Stimulated activated CD4-positive, alpha-beta T cell treated with anti-CD3 and anti-CD28 coated beads, Interleukin-15, amount 100 ng/mL, for 48 hours (primary cell): ENCODE measurements at places on chromosomes 4 and X.

GRCh38 chr4:82889287-82889686 lies 1.7 kb downstream of the SEC31A start:
- no peak for DNase-seq

GRCh38 chr4:18568600-18568999 lies 547.0 kb upstream of the LCORL start:
- no peak for DNase-seq

DNA sequence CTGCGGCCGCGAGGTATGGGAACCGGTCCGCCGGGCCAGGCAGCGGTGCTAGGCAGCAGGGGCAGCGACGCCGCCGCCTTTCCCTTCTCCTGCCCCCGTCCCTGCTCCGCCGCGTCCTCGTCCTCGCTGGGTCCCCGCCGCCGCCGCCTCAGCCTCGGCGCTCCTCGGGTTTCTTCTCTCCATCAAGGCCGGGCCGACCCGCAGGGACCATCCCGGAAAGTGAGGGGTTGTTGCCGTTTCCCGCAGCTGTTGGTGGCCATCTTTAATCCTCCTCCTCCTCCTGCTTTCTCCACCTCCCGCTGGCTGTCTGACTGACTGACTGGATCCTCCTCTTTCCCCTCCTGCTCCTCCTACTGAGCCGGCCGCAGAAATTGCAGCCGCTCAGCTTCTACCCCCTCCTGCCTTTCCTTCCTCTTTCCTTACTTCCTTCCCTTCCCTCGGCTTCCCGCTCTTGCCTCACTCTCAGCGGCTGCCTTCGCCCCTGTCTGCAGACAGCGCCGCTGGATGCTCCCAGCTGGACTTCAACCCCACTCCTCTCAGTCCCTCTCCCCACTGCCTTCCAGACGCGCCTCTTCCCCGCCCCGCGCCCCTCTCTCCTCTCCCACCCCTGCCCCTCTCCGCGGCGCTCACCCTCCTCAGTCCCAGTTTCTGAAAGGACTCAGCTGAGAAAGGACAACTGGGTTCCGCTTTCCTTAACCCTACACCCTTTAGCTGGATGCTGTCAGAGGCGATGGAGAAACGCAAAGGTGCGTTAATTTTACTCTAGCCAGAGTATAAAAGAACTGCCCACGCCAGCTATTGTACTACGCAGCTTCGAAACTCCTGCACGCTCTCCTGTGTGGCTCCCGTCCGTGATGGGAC lies at the start of gene WDFY3:
WDFY3 (minus strand) TSS at position 309 of the 861 bp plus-strand sequence. CDS start 106,099 bp downstream, outside the sequence.
- no peak for DNase-seq

DNA sequence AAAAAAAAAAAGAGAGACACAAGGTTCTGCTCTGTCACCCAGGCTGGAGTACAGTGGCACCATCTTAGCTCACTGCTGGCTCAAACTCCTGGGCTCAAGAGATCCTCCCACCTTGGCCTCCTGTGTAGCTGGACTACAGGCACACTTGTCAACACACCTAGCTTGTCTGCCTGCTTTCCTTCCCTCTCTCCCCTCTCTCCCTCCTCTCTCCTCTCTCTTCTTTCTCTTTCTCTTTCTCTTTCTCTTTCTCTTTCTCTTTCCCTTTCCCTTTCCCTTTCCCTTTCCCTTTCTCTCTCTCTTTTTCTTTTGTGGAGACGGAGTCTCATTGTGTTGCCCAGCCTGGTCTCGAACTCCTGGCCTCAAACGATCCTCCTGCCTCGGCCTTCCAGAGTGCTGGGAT lies 132.1 kb downstream of the DIPK2B start:
- DNase-seq: no peak

GRCh38 chr4:167383291-167383690 lies 149.0 kb upstream of the SPOCK3 start:
- no peak for DNase-seq

GRCh38 chr4:77156912-77157858 lies at the start of gene CCNG2:
TSS of gene CCNG2 (plus strand) at chr4:77157207. CDS start at chr4:77158533, 1,326 bp downstream.
- peak; percentile 59 for DNase-seq

DNA sequence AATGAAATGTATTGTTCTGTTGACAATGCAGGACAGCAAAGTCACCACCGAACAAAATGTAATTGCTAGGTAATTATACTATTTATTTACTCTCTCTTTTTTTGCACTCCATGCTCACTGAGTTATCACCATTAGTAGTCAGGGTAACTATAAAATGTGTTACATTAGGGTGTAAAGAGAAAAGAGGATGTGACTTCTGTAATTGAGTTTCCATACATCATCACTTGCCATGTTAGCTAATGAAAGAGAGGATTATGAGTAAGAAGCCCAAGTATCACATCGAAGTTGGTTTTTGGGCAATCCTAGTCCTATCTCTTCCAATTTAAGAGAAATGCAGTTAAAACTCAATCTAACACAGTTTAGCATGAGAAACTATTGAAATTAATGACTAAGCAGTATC lies 7.6 kb downstream of the ZXDA start:
- no peak for DNase-seq

GRCh38 chr4:15130441-15130840 lies 128.2 kb downstream of the CPEB2 start:
- no peak for DNase-seq

- DNase-seq: no peak
These were observed 422.5 kb downstream of the ZIC3 start for GRCh38 chrX:137988470-137988869.

DNA sequence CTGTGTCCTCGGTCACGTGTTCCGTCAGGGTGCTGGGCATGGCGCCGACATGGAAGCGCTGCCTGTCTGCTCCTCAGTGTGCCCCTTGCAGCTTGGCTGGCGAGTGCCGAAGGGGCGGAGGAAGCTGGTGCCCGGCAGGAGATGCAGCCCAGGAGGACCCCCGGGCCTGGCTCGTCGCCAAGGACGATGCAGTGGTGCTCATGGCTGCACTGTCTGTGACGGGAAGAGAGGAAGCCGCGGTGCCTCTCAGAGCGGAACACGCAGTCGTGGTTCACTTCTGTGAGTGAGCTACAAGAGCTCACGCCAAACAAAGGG lies 38.1 kb downstream of the FGFRL1 start:
- no peak for DNase-seq

GRCh38 chr4:145435646-145436045 lies 46.0 kb upstream of the SMAD1 start:
- no peak for DNase-seq

- DNase-seq: no peak
These were observed 60.7 kb downstream of the EFHC2 start for GRCh38 chrX:44282753-44283152.

GRCh38 chr4:169791527-169792156 lies 33.9 kb upstream of the HPF1 start:
- DNase-seq: no peak
